Activated naive CD4-positive, alpha-beta T cell treated with Interleukin-2 at 50 U/mL for 16 hours (primary cell): ENCODE measurements at places on chromosomes 3 and 15.
A peak's percentile ranks its signal among the peaks of the same experiment; 100 is the strongest.

- DNase-seq = no peak
Observed at GRCh38 chr15:95853350-95853749, 477.1 kb upstream of the NR2F2 start.

- no peak for DNase-seq
Observed at GRCh38 chr3:9698293-9698692, 5.3 kb upstream of the CPNE9 start.

DNA sequence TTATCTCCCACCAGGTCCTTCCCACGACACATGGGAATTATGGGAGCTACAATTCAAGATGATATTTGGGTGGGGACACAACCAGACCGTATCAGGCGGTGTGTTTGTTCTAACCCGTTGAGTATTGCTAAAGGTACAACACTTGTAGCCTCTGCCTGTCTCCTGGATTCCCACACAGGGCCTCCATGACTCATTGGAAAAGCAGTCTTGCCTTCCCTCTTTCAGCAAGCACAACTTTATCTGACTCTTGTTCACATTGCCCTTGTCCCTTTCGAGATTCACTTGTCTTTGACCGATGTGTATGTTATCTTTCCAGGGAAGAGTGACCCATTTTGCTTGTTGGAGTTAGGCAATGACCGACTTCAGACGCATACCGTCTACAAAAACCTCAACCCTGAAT is 152.3 kb downstream of the MCTP2 start:
- no peak for DNase-seq

DNA sequence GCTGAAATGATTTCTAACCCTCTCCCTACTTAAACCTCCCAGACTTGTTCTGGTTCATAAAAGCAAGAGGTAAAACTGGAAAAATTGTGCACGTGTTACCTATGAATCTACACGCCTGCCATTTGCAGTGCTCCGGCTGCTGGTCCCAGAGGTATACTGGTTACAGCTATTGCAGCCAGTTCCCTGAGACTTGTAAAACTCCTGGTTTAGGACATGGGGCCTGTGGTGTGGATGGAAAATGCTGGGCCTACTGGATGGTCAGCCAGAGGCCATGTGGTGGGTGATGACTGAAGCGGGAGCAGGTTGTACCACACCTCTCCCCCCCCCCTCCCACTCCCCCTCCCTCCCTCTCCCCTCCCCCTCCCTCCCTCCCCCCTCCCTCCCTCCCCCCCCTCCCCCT is 45.0 kb downstream of the SENP2 start:
- DNase-seq = no peak

DNA sequence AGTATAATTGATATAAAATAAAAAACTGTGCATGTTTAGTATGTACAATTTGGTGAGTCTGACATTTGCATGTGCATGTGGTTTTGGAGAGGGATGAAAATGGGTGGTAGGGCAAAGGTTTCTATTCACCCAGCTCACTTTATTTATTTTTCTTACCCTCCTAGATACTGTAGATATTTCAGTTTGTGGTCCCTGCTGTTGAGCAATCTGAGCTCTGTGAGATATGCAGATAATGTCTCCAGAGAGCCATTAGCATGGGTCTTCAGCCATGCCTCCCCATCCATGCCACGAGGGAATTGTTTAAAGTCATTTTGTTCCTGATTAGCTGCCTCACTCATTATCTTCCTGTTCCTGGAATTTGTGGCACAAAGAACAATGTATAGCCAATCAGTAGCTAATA is 44.4 kb upstream of the B3GALNT1 start:
- no peak for DNase-seq

GRCh38 chr3:4021162-4021561 is 221.9 kb downstream of the LRRN1 start:
- DNase-seq = no peak

DNA sequence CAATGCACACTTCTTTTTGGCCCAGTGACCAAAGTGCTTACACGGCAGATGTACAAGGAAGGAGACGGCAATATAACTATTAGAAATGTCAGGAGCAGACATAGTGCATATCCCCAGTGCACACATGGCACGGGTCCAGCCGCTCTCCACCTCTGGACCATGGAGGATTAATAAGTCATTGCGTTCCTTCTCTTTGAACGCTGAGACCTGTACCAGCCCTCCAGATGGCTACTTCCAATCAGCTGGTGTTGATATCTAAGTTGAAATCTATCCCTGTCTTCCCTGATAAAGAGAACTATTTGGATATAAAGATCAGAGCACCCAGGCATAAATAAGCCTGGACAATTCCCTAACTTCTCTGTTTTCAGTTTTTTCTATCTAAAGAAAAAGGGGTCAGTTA is 212.5 kb downstream of the CADPS start:
- DNase-seq = no peak

DNA sequence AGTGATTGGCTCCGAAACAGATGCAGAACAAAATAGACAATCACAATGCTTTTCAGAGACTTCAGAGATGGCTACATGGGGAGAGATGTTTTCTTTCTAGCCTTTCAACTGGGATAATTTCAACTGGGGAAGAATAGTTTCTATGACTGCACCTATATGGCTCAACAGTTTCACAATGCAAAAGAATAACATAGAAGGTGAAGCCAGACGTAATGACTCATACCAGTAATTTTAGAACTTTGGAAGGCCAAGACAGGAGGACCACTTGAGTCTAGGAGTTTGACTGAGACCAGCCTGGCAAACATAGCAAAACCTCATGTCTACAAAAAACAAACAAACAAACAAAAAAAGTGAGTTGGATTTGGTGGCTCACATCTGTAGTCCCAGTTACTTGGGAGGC is 180.2 kb upstream of the CHL1 start:
- DNase-seq = no peak

DNA sequence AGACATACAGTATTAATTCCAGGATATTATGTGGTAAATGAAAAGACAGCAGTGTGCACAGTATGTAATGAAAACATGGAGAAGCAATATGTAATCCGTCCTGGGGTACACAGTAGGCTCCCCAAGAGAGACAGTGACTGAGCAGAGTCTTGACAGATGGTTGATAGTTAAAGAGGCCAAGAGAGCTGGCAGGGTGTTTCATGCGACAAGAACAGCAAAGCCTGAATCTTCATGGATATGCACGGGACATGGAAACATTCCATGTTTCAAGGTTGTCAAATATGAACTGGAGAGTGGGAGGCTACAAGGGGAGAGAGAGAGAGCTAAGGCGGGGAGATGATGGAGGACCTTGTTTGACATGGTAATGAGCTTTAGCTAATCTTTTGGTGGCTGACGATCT is 338.4 kb downstream of the IL5RA start:
- DNase-seq = no peak

GRCh38 chr15:99474909-99475753 is 90.7 kb upstream of the MEF2A start:
- DNase-seq = no peak

- DNase-seq = no peak
Observed at GRCh38 chr15:38587214-38587613, 22.6 kb upstream of the RASGRP1 start.

DNA sequence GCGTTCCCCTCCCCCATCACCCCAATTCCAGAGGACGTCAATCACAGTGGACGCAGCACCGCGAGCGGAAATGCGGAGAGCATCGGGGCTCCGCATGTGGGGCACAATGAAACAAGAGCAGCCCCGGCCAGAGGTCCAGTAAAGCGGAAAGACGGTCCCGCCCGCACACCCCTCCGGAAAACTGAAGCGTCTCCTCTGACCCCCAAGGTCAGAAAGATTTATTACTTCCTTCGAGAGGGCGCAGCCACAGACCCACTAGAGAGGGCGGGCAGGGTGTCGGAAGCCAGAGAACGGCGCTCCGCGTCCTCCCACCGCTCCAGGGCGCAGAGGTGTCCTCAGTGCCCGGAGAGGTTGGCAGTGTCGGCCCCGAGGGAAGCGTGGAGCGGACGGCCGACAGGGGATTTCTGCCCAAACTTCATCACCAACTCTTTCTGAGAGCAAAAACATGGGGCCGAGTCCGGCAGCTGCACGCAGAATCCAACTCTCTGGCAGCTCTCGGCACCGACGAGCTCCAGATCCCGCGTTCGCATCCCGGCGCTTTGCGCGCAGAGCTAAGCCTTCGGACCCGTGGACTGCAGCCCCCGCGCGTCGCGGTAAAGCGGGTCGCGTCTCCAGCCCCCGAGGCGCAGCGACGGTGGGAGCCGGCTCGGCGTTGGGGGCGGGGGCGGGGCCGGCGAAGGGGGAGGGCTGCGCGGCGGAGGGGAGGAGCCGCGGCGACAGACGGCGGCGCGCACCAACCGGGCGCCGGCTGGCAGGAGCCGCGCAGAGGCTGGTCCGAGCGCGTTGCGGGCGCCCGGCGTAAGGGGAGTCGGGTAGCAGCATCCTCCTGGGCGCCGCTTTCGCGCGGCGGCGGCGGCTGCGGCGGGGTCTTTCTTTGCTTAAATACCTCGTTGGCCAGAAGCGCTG is at the start of gene CHST2:
TSS of gene CHST2 (plus strand) at position 763 of the 906 bp plus-strand sequence. CDS start 1,046 bp downstream, outside the sequence.
- DNase-seq = peak; percentile 69

- peak; percentile 18 for DNase-seq
Observed at GRCh38 chr3:53170325-53171063, 9.5 kb downstream of the PRKCD start.

DNA sequence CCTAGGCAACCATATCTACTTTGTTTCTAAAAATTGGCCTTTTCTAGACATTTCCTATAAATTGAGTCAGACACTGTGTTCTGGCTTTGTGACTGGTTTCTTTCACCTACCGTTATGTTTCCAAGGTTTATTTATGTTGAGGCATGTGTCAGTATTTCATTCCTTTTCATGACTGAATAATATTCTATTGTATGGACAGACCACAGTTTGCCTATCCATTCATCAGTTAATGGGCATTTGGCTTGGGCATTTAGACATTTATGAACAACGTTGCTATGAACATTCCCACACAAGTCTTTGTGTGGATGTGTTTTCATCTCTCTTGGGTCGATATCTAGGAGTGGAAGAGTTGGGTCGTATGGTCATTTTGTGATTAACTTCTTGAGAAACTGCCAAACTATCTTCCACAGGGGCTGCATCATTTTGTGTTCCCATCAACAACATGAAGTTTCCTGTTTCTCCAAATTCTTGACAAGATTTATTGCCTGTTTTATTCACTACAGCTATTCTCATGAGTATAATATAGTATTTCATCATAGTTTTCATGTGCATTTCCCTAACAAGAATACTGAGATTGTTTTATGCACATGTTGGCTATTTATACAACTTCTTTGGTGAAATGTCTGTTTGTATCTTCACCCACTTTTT is 3.5 kb upstream of the EFCC1 start:
- no peak for DNase-seq

DNA sequence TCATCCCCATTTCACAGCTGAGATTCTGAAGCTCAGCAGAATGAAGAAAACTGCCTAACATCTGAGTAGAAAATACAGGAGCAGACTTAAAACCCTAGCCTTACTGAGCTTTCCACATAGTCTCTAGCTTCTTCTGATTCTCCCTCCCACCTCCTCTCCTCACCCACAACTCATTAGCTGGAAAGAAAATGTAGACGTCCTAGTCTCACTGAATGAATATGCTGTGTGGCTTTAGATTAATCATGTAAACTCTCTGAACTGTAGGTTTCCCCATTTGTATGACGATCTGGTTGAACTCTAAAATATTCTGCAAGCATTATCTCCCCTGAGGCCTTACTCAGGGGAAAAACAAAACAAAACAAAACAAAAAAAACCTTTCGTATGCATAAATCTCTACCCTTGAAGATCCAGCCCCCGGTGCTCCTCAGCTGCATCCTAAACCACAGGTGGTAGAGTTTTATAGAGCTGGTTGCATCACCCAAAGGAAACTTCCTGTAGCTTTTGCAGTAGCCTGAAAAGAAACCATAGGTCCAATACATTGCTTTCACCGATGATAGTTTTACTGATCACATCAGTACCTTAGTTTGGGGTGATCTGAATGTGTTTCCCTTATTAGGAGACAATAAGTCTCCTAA is 40.6 kb downstream of the FOXB1 start:
- peak; percentile 6 for DNase-seq

DNA sequence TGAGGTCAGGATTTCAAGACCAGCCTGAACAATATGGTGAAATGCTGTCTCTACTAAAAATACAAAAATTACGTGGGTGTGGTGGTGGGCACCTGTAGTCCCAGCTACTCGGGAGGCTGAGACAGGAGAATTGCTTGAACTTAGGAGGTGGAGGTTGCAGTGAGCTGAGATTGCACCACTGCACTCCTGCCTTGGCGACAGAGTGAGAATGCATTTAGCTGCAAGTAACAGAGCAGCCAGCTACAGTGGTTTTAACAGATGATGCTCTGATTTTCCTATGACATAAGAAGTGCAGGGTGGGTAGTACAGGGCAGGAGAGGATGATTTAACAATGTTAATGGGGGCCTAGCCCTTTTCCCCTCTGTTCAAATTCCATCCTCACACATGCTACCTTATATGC is 267.9 kb downstream of the RPLP1 start:
- DNase-seq = no peak

DNA sequence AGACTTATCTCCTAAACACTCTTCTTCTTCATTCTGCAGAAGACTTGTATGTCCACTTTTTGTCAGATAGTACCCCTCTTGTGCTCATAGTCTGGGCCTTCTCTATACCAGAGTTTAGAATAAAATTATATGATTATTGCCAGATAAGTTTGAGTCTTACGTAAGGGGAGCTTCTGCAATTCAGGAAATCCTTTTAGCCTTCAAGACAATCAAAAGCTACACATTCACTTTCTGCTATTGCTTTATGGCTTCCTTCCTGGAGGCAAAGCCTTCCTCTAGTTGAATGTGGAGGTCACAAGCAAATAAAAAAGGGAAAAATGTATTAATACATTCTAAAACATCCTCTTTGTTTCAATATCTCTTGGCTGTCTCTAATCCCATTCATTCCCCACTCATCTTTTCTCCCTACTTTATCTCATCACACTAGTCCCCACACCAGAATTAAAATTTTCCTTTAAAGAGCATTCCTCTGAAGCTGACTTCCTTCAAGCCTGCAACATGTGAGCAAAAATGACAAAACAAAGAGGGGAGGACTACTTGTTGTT is 186.8 kb downstream of the CPNE4 start:
- no peak for DNase-seq

GRCh38 chr3:25536521-25537391 is 108.7 kb downstream of the RARB start:
- DNase-seq = no peak

DNA sequence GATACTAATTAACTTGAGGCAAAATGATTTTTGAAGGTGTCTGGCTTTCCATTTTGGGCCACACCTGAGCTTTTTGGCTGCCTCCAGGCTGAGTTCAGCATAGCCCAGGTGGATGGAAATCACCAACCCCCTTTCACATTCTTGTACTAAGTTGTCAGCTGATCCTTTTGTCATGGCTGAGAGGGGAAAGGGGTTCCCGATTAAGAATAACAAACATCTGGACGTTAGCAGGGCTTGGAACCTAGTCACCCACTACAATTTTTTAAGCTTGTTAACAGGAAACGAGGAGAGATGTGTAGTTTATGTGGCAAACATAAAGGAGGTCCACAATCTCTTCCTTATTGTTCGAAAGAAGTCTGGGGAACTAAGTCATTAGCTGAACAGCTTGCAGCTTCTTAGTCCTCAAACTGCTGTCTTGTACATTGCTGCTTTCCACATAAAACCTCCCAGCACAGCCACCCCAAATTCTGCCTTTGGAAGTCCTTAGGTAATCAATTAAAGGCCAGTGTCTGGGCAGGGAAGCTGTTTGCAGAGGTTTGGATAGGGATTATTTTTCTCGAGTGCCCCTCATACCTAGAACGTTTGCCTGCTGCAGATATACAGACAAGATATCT is 5.0 kb downstream of the NR2F2 start:
- no peak for DNase-seq
